ENCODE measurements at places on chromosomes 11 and 22.

DNA sequence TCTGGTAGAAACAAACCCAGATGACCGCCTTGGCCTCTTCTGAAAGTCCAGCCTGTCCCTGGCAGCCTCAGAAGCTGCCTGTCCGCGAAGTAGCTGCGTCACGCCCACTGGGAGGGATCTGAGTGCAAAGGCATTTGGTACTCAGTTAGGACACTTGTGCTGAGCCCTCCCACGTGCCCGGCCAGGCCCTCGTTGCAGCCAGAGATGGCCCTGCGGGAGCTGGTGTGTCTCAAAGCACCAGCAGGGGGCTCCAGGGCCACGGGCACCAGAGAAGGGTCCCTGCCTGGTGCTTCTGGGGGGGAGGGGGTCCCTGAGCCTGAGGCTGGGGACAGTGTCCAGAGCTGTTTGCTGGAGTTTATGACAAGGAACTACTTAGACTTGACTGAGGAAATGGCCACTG, 5.8 kb downstream of the SELENOO start:
- DNase-seq: no peak

GRCh38 chr11:15884141-15884540, 472.2 kb downstream of the SOX6 start:
- no peak for DNase-seq

DNA sequence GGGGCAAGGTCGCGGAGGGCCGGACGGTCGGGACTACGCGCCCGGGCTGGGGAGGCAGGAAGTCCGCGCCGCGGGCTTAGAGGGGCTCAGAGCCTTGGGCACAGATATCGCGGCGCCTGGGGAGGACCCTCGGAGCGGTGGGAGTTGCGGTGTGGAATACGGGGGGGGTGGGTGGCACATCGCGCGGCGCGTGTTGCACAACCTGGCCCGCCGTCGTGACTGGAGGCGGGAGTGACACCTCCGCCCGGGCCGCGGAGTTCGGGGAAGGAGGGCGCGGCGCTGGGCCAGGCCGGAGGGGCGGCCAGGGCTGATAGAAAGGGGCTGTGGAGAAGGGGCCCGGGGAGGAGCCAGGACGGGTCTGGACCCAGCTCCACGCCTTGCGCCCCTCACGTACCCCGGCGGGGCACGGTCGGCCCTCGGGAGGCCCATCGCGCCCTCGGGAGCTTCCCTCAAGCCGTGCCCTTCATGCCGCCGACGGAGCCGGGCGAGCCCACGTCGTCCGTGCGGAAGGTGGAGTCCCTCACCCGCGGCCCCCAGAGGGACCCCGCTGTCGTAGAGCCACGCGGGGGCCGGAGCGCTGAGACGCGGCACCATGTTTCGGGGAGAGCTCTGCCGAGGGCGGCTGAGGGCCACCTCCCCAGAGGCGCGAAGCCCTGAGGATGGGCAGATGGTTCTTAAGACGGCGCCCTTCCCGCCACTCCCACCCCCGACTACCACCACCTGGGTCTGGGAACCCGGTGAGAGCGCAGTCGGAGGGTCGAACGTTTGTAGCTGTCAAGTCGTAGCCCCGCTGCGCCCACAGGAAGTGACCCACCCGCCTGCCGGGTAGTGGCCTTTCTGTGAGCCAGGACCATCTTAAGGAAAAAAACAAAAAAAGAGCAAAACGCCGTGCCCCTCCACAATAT, 729 bp downstream of the IL17RA start:
- DNase-seq: no peak

DNA sequence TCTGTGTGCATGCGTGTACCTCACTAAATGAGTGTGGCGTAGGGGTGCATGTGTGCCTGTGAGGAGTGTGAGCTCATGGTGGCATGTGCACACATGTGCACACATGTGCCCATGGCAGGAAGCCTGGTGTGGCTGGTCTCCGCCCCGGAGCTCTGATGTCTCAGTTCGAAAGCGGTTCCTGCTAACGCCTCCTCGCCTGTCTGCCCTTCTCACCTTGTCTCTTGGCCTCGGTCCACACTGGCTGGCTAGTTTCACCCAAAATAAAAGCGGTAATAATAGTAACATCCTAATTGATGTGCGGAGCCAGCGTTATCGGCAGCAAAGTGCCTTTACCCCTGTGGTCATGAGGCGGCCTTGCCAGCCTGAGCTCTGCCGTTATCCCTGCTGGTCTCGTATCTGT, 1190.4 kb downstream of the BRD1 start:
- no peak for DNase-seq

DNA sequence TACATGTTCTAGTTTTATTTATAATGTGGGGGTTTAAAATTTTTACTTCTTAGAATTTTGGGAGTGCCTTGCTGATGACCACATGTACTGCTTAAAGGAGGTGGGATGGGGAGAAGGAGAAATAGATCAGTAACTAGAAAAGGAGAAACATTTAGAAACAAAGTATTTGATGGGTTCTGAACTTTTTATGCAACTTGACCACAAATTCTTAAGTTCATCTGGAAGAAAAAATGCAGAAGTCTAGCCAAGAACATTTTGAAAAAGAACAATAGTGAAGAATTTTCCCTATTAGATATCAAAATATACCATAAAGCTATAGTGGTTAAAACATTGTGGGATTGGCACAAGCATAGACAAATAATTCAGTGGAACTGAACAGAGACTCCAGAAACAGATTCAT, 73.3 kb upstream of the AMPD3 start:
- DNase-seq: no peak

DNA sequence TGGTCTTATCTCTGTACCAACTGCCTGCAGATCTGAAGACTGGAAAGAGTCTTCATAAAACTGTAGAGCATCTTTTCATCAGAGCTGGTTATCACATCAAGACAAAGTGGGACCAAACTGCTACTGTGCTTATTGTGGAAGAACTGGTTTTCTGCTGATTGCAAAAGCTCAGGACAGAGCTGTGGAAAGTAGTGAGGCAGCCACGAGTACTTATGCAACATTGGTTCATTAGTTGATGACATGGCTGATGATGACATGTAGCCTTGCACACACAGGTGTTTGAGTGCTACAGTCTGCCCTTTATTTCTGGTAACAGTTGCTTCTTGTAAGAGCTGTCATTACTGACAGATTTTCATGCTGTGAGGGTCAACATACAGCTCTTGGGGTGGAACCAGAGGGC, 185.4 kb upstream of the GUCY1A2 start:
- no peak for DNase-seq

GRCh38 chr11:63767267-63767564, 1.4 kb downstream of the ZFTA start:
- DNase-seq: no peak

DNA sequence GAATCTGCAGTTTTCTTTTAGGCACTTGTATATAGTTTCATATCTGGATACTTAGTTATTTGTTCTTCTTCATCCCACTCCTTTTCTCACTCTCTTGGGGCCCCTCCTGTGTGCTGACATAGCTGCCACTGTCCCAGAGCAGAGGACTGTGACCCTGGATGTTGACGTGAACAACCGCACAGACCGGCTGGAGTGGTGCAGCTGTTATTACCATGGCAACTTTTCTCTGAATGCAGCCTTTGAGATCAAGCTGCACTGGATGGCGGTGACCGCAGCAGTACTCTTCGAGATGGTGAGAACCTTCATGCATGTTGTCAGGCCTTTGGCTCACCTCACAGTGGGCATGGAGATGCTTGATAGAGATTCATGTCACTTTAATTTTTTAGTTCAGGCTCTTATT, 50.9 kb upstream of the YWHAH start:
- no peak for DNase-seq

GRCh38 chr11:101870510-101870909, 44.3 kb upstream of the CEP126 start:
- DNase-seq: no peak

GRCh38 chr11:100561323-100561722, 125.8 kb upstream of the ARHGAP42 start:
- DNase-seq: no peak

DNA sequence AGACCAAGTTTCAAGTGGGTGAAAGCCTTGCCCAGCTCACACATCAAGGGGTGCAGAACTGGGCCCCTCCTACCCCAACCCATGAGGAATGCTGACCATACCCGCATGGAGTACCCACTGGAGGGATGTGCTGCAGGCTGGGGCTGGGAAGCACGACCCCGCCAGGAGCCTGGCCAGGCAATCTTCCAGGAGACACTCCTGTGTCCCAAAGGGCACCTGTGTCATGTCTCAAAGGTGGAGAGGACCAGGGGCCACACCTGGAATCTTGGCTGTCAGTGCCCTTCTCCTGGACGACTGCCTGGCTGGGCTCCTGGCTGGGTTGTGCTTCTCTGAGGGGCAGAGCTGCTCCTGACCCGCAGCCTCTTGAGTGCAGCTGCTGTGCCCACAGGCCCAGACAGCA, 6.7 kb downstream of the ARAP1 start:
- no peak for DNase-seq

DNA sequence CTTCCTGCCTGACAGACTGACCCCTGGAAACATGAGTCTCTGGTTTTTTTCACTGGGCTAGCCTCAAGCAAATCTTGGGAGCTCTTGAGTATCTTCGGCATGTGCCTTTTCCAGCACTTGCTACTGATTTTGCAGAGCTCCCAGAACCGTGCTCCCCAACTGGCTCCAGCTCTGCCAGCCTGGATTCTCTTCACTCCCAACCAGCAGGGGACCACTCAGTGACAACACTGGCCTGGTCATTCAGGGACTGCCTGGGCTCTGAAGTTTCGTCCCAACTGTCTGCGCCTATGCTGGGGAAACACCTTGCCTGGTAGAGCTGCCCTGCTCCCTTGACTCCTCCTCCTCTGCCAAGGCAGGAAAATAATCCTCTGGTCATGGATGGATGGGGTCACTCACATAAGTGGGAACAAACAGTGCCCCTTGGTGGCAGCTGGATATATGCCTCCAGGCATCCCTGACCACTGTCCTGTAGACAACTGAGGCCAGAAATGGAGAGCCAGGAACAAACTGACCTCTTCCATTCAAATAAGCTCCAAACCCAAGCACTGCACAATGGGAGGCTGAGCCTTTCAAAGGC, 30.2 kb downstream of the POLDIP3 start:
- no peak for DNase-seq
